ENCODE measurements at places on chromosomes 5 and 9.

DNA sequence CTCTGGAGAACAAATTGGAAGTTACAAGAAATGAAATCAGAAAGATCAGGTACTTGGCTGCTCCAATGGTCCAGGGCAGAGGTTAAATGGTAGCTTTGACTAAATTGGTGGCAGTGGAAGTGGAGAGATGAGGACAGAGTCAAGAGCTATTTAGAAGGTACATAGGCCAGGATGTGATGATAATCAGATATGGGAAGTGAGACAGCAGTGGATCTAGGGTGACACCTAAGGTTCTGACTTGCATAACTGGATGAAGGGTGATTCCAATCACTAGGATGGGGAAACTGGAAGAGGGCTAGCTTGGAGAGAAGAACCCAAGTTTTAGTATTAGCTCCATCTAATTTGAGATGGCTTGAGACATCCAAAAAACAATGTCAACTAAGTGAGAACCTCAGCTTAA, 24.0 kb upstream of the NDUFB6 start:
- no peak for DNase-seq

DNA sequence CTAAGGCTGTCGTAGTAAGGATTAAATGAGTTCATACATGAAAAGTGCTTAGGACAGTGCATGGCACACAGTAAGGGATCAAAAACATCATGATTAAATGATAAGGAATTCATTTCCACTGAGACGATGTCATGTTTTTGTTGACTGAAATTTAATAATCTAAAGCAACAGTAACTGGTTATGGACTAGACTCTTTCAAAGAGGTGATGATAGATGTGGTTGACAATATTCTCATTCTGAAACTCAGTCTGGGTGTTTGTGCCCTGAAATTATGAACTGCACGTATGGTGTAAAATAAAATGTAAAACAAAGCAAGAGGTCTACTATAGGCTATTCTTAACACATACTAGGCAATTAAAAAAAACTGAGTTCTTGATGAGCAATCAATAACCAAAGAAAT, 280.0 kb downstream of the DENND1A start:
- no peak for DNase-seq

DNA sequence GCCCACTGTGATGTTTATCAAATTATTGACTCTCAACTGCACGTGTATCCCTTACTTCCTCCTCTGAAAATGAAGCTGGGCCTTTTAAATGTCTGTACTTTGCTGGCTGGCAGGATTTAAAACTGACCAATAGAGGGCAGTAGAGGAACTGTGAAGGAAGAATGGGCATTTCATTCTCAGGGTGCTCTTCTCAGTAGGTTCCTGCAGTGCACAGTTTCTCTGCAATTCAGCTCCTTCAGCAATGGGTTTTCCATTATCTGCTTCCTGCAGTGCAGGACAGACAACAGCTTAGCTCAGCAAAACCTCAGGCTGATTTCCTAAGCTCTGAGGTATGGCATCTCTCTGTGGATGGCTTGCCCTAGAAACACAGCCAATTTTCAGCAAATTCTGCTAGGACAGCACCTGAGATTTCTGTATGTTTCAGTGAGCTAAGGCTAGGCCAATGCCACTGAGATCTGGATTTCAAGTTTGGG, 298.4 kb upstream of the PRDM9 start:
- DNase-seq = peak; percentile 15

DNA sequence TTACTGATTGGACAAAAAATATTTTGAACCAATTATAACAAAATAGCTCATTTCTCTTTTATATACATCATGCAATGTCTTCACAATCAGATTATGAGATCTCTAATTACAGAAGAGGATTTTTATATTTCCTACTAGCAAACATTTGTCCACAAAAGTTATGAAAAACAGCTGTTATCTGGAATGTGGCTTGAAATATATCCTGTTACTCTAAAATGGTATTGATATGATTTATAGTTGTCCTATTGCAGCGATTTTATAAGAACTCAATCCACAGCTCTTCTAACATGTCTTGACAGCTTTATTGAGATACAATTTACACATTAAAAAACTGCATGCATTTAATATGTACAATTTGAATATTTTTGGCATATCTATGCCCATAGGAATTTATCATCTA, 779.9 kb upstream of the ACO1 start:
- no peak for DNase-seq

GRCh38 chr5:132591145-132591544, 34.4 kb downstream of the RAD50 start:
- DNase-seq = no peak

DNA sequence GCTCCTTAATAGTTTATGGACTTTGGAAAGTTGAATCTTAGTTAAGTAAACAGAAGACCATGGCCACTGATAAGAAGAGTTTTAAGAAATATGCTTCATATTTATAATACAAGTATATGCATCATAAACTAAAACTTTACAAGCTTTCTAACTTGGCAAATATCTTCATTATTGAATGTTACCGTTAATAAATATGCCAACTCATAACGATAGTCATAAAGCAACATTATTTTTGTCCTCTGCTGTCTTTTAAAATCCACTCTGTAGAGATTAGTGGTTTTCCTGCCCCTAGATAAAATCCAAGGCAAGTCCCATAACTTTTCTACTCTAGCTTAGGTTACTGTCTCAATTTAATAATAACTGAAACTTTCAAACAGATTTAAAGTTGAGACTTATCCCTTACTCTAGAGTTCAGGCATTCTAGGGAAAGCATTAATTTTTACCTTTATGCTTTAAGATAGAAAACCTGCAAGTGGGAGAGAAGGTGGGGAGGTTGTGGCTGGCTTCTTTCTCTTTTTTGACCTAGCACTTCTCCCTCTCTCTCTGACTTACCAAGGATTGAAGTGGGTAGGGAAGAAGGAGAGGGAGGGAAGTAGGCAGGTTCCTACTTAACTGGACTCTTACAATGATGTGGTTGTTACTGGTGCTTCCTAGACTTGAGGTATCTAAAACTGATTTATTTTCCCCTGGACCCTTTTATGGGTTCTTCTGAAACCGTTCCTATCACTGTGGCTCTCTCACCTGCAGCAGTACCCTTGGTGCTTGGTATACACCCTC, 29.6 kb downstream of the RNF145 start:
- DNase-seq = no peak

DNA sequence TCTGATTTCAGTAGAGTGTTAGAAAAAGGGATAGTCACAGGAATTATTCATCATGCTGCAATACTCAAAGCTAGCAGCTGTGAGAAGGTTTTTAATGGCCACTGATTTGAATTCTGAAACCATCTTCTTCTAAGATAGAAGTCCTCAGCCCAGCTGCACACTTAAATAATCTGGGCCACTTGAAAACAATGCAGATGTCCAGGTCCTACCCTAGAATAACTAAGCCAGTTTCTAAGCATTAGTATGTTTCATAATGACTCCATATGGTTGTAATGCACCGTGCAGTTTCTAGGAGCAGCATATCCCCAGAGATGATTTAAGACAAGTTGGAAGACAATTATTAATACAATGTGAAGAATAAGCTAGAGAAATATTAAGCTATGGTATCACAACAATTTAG, 159.9 kb upstream of the FBXL17 start:
- DNase-seq = no peak

DNA sequence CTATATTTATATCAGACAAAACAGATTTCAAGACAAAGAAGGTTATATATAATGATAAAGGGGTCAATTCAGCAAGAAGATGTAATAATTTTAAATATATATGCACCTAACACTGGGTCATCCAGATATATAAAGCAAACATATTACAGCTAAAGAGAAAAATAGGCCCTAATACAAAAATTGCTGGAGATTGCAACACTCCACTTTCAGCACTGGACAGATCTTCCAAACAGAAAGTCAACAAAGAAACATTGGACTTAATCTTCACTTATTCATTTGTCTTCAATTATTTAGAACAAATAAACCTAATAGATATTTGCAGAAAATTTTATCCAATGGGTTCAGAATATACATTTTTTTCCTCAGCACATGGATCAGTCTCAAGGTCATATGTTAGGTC, 45.8 kb downstream of the MEIKIN start:
- DNase-seq = no peak

DNA sequence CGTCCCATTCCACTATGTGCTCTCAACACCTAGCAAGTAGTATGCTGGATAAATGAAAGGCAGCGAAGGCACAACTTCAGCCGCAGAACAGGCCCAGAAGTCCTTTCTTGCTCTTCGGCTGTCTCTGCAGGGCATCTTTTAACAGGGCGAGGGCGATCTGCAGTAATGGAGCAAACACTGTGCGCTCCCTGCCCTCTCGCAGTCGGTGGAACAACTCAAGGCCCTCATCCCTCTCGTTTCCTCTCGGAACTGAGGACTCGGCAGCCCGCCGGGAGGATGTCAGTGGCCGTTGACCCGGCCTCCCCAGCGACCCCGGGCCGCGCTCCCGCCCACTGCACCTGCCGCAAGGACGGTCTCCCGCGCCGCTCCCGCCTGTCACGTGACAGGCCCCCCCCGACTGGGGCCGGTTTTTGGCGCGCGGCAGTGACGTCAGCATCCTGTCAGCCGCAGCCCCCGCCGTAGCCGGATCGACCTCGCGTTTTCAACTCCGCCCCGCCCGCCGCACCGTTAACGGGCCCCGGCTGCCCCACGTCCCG, 1.1 kb downstream of the ZNF367 start:
- DNase-seq = peak; percentile 89

DNA sequence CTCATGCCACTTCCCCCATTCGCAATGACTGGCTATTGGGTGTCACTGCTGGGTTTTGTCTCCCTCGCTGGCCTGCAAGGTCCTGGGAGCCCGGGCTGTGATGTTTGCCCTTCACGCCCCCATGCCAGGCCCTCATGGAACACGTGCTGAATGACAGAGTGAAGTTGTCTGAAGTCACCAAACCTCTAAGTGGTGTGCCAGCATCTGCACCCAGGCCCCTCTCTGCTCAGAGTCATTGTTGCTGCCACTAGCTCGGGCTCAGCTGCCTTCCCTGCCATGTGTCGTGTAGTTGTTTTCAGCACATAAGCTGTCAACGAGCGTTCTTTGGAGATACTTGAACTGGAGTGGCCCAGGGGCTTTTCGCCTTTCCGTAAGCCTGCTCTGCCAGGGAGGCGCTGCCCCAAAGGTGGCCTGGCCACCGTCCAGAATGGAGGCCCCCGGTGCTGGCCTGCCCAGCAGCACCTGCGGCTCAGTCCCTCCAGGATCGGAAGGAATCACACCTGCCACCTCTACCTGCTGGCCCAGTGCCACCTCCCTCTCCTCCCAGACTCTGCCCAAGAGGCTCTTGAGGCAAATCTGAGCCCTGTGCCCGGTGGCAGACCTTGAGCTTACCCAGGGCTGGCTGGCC, 250.1 kb downstream of the PBX3 start:
- DNase-seq = no peak

GRCh38 chr5:35026280-35026840, 21.4 kb downstream of the AGXT2 start:
- no peak for DNase-seq

DNA sequence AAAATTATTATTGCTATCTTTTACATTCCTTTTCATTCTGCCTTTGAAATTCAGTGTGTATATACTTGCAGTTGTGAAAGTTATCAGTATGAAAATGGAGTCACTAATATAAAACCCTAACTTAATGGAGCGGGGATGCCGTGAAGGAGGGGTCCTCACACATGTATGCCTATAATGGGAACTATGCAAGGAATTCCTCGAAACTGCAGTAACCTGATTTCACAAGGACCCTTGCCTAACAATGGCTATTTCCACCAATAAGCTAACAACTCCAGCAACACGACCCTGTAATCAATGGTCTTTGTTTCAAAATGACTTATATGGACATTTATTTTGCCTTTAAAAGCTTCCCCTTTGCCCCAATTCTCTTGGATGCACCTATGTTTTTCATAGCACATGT, 12.6 kb upstream of the MLLT3 start:
- DNase-seq = no peak

DNA sequence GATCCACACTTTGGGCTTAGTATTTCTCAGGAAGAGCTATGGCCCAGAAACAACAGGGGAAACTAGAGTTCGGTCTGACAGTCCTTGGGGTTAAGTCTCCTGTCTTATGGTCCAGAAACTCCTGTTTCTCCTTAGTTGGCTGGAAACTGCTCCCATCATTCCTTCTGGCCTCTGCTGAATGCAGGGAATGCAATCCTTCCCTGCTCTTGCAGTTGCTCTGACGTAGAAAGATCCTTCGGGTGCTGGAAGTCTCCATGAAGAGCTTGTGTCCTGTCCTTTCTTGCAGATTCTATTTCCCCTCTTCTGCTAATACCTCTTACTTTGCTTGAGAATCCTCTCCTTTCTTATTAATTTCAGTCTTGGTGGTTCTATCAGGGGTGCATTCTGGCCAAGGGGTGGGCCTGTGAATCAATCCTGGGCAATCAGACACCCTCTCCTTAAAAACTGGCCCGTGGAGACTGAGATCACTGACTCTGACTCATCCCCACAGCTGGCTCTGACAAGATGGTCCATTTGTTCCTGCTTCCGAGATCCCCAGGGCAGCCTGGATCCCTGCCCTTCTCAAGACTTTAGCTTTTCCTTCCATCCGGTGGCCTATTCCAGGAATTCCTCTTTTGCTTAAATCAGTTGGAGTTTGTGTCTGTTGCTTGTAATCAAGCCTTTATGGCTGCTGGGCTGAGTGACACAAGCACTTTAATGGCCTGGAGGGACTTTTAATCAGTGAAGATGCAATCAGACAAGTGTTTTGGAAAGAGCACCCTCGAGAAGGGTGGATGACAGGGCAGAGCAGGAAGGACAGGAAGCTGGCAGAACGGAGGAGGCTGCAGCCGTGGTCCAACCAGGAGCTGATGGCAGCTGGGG, 23.7 kb downstream of the PTGS1 start:
- no peak for DNase-seq

- no peak for DNase-seq
These were observed 28.0 kb upstream of the ENHO start for GRCh38 chr9:34550681-34551270.

- no peak for DNase-seq
These were observed 118.7 kb upstream of the SNX2 start for GRCh38 chr5:122656160-122656559.

GRCh38 chr5:168047043-168047668, 244.3 kb upstream of the WWC1 start:
- DNase-seq = no peak

DNA sequence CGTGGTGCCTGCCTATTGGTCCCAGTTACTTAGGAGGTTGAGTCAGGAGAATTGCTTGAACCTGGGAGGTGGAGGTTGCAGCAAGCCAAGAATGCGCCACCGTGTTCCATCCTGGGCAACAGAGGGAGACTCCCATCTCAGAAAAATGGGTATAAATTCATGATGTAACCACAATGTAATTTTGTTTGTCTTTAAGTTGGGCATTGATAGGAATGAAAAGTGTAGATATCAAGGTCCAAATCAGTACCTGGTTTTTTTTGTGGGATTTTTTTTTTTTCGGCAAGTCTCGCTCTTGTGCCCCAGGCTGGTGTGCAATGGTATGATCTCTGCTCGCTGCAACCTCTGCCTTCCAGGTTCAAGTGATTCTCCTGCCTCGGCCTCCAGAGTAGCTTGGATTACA, 7.4 kb downstream of the NPM1 start:
- no peak for DNase-seq

Measured in HuH-7.5 (cell line).